ENCODE measurements at places on chromosomes 3 and 15.

- no peak for DNase-seq
Measured at GRCh38 chr15:33830351-33830750, 137.9 kb upstream of the CHRM5 start.

DNA sequence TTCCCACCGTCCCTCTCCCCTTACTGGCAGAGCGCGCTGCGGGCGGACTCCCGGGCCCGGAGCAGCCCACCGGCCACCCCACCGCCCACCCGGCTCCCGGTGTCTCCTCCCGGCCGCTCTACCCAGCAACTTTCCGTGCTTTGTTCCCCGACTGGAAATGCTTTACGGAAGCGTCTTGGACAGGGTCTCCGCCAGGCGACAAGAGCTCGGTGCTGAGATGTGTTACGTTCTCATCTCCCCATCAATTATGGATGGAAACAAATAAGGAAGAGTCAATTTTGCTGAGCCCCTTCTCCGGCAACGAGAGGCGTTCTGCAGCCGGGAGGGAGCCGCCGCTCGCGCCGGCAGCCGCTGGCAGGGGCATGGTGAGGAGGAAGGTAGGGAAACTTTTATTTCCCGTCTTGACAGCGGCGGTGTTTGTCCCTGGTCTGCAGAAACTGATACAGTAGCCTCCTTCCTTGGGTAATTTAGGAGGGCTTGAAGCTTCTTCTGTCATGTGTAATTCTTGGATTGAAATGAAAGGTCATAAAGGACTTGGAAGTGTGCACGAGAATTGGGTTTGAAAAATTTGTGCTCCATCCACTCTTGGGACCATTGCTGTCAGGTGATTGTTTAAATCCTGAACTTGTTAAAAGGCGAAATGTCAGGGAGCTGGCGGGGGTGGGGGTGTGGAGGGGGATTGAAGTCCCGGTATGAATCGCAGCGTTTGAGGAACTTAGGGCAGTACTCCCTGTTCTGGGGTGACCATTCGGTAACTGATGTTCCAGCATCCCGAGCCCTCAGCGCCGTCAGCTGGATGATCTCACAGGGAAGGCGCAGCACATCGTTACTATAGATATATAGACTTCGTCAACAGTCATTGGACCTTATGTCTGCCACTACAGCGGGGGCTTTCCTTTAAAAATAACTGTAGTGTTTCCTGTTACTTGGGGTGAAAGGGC lies 1.5 kb downstream of the SEMA6D start:
- no peak for DNase-seq

- DNase-seq, result no peak
Measured at GRCh38 chr15:40234783-40235182, 4.1 kb upstream of the PAK6 start.

DNA sequence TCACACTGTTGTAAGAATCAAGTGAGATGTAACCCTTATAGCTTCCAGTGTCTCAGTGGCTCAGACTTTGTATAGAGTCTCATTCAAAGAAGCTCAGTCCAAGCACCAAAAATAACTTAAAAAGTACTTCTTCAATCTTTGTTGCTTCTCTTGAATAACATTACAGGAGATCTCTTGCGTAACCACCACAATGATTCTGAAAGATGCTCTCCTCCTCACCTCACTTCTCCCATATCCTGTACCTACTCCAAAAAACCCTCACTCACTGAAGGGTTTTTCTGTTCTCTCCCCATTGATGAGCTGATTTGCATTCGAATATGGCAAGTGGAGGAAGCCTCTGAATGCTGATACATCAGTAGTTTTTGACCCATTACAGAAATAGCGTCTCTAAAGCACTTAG lies 39.4 kb upstream of the MRPS22 start:
- no peak for DNase-seq

DNA sequence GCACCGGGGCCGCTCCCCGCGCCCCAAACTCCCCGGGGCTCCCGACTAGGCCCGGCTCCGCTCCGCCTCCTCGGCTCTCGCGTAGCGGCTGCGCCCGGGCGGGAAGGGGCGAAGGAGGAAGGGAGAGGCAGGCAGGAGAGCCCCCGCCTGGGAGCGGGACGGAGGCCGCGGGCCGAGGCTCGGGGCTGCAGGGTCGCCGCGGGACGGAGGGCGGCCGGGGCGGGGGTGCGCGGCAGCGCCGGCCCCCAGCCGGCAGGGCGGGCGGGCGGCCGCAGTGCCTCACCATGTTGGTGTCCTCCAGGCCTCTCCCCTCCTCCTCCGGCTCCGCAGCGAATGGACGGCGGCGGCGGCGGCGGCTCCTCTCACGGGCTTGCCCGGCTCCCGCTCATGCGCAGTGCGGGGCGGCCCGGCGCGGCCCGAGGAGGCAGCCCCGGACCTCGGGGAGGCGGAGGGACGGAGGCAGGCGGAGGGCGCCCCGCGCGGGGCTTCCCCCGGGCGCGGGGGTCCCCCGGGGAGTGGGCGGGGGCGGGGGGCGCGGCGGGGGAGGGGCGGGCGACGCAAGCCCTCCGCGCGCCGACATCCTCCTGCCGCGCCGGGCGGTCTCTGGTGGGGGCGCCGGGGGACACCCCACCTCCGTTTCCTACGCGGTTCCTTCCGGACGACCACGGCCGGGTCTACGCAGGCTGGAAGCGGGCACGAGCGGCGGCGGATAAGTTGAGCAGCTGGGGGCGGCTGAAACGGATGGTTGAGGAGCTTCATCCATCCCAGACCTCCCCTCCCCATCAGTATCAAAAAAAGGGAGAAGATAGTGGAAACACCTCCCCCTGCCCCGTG lies at the start of gene DCUN1D1:
Gene DCUN1D1, minus strand, starts transcription at position 335 of the 834 bp plus-strand sequence. Its CDS starts 49 bp downstream, at position 286.
- DNase-seq, result peak; percentile 73

- no peak for DNase-seq
Measured at GRCh38 chr15:92962914-92963313, 62.8 kb downstream of the CHD2 start.

GRCh38 chr3:8730656-8731055 lies 2.9 kb upstream of the CAV3 start:
- DNase-seq, result no peak

DNA sequence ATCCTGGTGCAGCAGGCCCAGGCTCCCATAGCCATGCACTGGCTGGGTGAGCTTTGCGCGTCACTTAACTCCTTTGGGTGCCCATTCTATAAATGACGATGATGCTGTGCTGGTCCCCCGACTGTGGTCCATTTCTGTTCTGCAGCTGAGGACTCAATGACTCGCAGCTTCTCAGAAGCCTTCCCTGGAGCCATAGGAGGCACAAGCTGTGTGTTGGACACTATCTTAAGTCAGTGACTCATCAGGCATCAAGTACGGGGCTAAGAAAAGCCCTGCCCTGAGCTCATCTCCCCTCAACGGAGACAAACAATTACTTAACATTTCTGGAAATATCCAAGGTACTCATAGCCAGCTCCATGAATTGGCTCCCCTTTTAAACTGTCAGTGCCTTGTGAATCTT lies 13.8 kb upstream of the MUSTN1 start:
- no peak for DNase-seq

DNA sequence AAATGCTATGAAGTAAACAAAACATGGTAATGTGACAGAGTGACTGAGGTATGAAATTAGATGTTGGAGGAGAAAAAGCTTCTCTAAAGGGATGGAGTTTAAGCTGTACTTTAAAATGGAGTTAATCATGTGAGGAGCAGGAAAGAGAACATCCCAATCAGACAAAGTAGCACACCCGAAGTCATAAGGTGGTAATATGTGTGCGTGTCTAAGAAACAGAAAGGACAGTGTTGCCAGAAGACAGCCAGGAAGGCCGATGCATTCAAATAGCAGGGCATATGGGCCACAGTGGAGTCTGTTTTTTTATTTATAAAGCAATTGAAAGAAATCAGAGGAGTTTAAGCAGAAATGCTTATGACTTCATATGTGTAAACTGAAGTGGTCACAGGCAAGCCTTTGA lies 376.3 kb downstream of the NLGN1 start:
- no peak for DNase-seq

GRCh38 chr15:57562196-57562769 lies 29.4 kb upstream of the MYZAP start:
- no peak for DNase-seq

- no peak for DNase-seq
Measured at GRCh38 chr3:159488602-159489001, 500.0 kb upstream of the IL12A start.

DNA sequence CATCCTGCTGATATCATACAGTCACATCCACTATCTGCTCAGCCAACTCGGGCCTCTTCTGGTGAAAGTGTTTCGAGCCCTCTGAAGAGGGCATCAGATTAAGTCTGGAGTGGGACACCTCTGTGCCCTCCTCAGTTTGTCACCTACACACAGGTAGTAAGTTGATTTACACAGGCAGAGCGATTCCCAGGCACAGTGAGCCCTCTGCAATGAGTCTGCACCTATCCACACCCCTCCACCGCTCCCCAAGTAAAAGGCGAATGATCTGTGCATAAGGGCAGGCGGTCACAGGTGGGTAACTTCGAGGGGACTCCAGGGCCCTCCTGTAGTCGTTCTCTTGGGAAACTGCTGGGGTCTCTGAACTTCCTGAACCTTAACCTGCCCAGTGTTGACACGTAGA lies 152.0 kb downstream of the ATP10A start:
- DNase-seq, result no peak

- no peak for DNase-seq
Measured at GRCh38 chr15:64349375-64349774, 6.6 kb downstream of the CSNK1G1 start.

DNA sequence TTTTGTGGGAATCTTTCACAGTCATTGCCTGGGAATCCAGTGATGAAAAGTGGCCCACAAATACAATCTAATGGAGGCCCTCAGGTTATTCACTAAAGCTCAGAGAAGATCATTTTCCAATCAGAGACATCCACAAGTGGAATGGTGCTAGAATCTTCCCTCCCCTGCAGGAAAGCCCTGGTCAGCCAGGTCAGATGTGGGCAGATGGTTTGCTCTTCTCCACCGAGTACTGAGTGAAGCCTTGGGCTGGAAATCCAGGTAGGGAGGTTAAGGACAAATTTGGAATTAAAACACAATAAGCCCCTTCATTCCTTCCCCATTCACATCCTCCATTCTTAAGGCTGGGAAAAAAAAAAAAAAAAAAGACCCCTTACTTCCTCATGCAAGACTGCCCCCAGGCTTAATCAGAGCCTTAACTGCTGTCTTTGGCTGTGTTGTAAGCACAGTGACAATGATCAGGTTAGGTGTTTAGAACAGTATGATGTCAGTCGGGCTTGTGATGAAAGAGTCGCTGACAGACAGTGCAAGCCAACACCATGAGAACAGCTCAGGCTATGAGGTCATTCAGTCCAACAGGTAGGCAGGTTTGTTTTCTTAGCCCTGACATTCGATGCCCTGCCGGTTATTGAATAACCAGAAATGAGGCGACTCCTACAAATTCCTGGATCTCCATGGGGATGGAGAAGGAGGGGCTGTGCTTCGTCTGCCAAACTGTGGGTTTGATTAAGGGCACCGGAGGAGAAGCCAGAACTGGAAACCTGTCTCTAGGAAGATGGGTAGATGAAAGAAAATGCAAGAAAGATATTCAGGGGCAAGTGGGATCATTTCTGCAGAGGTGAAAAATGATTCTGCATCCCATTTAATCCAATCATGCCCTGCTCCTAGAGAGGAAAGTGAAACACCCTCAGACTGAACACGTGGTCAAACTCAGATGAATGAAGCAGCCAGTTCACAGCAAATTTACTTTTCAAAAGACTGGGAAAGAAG lies 23.5 kb upstream of the HES1 start:
- no peak for DNase-seq

DNA sequence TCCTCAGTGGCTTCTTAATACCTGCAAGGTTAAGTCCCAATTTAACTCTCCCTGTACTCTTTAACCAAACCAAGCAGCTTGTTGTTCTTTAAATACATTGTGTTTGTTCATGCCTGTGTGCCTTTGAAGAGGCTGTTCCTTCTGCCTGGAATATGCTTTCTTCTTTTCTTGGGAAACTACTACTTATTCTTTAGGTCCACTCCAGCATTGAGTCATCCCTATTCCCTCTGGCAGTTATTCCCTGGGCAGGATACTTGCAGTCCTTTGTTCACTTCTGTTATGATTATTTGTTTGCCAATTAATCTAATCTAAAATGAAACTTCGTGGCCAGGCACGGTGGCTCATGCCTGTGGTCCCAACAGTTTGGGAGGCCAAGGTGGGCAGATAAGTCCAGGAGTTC lies 139.3 kb downstream of the ZNF609 start:
- DNase-seq, result no peak

DNA sequence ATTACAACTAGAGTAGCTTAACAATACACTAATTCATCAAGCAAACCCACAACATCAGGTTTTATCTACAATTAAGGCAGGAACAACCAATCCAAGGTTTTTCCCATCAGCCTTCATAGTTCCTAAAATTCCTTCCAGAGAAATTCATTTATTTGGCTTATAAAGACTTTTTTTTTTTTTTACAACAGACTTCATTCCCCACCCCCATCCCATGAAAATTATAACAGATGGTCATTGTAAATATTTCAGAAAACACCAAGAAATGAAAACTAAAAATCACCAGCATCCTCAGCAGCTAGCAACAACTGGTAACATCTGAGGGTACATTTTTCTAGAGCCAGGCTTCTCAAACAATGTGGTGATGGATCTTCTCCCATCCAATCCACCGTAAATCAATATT lies 11.0 kb downstream of the SH3BP5 start:
- no peak for DNase-seq

DNA sequence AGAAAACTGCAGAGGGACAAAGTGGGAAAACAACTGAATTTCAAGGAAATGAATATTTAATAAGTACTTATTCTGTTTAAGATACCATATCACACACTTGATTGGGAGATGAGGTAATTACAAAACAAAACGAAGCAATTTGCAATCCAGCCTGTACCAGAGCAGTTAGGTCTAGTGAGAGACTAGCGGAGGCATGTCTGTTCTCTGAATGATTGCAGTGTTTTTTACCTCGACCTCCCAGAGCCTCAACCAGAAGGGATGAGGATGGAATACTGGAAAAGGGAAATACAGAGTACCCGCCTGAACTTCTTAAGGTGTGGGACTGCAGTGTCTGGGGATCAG lies 59.5 kb downstream of the PIK3CB start:
- DNase-seq, result no peak

DNA sequence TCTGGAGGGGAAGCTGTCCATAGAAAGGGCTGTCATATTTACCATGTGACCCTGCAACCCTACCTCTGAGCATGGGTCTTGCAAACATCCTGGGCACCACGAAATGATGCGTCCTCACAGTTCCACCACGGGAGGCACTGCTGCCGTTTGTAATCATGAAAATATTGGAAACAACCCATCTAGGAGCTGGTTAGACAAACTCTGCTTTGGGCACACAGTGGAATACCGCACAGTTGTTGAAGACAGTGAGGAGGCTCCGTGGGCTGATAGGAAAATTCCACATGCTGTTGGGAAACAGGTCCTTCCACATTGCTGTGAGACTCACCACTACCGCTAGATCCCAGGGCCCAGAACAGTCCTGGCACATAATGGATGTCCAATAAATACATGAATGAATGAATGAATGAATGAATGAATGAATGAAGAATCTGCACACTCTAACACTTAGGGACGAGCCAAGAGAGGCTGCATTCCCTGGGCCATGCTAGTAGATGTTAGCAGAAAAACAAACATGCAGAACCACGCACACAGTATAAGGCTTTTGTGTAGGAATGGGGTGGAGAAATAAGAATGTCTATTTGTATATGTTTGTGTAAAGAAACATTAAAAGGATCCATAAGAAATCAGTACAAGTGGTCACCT lies 40.6 kb downstream of the TPRA1 start:
- no peak for DNase-seq

- DNase-seq, result no peak
Measured at GRCh38 chr3:188348435-188349244, 194.7 kb downstream of the LPP start.

Measured in stimulated activated CD8-positive, alpha-beta memory T cell treated with anti-CD3 and anti-CD28 coated beads, Interleukin-4, amount 100 ng/mL, for 1 hour (primary cell).